ENCODE measurements at places on chromosomes 3 and 15.

- no peak for DNase-seq
Measured at GRCh38 chr15:33131552-33132232, 62.8 kb downstream of the FMN1 start.

DNA sequence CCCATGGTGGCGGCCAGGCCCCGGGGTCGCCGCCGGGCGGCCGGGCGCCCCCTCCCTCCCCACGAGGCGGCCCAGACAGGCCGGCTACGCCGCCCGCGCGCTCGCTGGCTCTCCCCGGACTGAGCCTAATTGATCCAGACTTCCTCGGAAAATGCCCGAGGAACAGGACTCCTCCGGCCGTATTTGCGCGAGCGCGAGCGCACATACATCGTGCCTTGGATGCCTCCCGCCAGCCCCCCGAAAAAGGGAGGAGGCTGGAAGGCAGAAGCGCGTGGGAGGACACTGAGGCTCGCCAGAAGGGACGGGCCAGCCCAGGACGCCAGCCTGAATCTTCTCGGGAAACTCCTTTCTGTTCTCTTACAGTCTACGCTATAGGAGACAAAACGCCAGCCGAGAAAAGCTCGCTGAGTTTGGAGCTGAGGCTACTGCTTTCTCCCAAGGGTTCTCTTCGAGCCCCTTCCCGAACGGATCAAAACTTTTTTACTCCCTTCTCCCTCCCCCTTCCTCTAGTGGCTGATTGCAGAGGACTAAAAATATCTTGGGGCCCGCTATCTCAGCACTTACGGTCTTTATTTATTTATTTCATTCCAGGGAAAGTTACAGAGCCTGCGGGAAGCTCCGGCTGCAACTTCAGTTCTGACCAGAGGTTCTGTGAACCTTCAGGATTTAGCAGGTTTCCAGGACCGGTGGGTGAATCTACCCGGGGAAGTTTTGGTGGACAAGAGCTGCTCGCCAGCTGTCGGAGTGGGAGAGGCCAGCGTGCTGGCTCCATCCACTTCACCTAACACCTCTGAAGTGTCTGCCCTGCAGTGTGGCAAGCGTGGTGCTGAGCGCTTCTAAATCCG is at the start of gene PDZRN3:
TSS of gene PDZRN3 (minus strand) at position 121 of the 845 bp plus-strand sequence.
- DNase-seq: no peak

DNA sequence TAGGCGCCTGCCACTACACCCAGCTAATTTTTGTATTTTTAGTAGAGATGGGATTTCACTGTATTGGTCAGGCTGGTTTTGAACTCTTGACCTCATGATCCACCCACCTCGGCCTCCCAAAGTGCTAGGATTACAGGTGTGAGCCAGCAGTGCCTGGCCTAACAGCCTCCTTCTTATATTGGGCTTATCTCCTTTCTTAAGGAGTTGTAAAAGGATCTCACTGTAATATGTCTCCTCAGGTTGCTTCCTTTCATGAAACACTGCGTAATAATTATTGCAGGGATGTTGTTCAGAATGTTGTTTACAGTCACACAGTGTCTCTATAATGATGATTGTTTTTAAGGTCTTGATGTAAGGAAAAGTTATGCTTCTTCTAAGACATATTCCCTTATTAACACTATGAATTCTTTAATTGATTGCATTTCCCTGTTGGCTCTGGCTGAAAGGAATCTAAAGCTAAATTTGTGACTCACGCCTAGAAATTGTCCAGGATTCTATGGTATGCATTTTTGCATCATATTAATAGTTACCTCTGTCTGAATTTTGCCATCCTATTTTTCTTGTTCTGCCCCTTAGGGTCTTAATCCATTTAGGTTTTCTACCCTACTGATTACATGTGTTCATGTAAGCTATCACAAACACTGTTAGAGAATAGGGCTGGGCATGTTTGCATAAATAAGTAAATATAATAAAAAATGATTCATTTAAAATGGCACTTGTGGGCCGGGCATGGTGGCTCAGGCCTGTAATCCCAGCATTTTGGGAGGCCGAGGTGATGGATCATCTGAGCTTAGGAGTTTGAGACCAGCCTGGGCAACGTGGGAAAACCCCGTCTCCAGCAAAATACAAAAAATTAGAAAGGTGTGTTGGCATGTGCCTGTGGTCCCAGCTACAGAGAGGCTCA is 24.5 kb upstream of the RNF111 start:
- DNase-seq: no peak

DNA sequence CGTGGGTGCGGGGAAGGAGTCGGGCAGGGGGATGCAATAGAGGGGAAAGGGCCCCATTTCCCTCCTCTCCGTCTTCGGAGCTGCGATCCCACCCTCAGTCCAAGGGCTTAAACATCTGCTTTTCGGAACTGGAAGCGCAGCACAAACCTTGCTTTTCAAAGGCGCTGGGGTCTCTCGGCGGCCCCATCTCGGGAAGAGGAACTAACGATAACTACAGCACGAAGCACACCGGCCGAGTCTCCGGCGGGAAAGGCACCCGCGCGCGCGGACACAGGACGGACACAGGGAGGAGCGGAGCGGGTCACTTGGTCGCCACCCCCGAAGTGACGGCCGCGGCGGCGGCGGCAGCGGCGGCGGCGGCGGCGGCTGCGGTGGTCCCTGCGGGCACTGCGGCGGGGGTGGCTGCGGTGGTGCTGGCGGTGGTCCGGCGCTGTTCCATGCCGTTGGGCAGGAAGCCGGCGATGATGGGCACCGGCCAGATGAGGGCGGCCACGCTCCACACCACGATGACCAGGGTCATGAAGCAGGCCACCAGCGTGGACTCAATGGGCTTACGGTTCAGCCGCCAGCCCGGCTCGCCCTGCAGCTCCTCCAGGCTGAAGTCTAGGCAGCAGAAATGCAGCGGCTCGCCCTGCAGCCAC is 1.1 kb downstream of the TMEM158 start:
- DNase-seq: no peak

- no peak for DNase-seq
Measured at GRCh38 chr15:91238644-91239425, 138.8 kb downstream of the SV2B start.

GRCh38 chr15:98651036-98651481 is 2.7 kb downstream of the IGF1R start:
- DNase-seq: no peak

GRCh38 chr3:186340204-186340603 is 21.8 kb downstream of the DGKG start:
- DNase-seq: no peak

DNA sequence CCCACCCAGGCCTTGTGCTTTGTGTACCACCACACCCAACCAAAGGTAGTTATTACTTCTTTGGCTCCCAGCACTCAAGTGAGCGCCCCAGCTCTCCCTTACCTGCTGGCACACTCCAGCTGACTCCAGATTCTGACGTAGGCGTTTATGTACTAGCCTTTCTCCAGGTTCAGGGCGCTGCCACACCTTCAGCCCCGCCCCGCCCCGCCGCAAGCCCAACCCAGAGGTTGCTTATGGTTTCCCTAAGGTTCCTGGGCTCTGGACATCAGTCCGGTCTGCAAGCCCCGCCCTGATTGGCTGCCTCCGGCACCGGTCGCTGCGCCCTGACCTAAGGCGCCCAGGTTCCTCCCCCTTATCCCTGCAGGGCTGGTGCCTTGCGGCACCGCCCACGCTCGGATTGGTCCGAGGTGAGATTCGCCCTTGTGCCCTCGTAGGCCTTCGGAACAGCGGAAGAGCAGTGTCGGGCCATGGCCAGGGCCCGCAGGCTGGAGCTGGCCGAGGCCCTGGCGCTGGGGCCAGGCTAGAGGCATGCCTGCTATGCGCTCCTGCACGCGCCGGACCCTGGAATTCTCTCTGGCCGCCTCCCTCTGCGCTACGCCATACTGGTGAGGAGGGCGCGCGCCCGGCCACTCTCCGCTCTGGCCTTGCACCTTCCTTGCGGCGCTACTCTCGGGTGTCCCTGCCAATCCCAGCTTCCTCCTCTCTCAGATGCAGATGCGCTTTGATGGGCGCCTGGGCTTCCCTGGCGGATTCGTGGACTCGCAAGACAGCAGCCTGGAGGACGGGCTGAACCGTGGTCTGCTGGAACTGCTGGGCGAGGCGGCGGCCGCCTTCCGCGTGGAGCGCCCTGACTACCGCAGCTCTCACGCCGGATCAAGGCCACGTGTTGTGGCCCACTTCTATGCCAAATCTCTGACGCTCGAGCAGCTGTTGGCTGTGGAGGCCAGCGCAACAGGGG is 19.8 kb upstream of the NUDT16 start:
- DNase-seq: no peak

GRCh38 chr15:101528108-101528916 is 38.8 kb upstream of the PCSK6 start:
- no peak for DNase-seq

DNA sequence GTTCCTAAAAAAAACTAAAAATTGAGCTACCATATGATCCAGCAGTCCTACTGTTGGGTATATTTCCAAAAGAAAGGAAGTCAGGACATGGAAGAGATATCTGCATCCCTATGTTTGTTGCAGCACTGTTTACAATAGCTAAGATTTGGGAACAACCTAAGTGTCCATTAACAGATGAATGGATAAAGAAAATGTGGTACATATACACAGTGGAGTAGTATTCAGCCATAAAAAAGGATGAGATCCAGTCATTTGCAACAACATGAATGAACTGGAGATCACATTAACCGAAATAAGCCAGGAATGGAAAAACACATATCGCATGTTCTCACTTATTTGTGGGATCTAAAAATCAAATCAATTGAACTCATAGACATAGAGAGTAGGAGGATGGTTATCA is 29.5 kb downstream of the LRRC49 start:
- no peak for DNase-seq

DNA sequence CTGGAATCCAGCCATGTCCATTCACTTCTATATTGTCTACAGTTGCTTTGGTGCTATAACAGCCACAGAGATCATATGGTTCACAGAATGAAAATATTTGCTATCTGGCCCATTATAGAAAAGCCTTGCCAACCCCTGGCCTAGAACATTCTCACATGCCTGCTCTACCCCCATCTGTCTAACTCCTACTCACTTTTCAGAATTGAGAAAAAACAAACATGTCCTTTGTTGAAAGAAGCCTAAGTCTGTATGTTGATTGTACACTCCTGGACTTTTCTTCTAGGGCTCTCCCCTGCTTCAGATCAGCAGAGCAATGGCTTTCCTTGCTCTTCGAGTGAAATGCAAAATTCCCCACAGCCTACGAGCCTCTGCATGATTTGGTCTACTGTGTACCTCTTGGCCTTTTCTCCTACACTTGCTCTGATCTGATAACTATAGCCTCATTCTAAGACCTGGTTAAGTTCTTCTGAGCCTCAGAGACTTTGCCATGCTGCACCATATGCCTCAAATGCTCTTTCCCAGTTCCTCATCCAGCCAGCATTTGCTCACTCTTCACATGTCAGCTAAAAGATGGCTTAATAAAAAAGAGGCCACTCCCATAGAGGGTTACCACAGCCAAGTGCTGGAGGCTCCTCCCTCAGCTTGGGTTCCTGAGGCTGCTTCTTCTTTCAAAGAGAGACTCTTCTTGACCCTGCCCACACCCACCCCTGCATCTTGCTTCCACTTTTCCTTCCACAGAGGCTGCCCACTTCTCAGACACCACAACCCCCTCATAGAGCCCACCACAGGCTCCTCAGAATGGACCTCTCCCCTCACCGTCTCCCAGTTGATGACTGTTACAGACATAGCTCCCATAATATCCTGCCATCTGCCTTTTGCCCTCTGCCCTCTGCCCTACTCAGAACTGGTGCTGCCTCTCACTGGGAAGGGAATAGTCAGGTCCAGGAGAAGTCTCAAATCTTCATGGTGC is 22.9 kb upstream of the DCLK3 start:
- DNase-seq: no peak

GRCh38 chr3:112767177-112767576 is 79.5 kb downstream of the CD200R1L start:
- DNase-seq: no peak

DNA sequence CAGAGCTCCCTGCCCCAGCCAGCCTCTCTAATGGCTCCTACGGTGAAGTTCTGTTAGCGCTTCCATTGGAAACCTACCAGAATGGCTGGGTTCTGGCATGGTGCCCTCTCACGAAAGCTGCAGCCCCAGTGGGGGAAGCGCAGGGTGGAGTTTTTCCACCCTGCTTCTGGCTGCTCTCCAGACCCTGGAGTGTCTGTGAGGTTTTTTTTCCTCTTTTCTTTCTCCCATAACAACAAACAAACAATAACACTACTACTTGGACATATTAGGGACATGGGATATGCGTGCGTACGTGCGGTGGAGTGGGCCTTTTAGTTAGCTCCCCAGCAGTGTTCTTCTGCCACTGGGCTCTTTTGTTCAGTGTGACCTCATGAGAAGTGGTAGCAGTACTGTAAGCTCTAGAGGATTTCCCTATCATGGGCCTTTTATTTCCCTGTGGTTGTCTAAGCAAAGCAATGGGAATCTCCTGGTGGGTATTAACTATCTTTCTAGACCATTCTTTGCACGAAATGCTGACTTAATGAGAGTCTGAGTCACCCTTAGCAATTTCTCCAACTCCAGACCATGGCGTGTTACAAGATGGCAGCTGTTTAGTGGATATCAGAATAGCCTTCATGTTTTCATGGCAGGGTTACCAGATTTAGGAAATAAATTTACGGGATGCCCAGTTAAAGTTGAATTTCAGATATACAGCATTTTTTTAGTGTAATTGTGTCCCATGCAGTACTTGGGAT is 161.9 kb downstream of the FNDC3B start:
- DNase-seq: no peak

- no peak for DNase-seq
Measured at GRCh38 chr15:38084289-38084688, 149.8 kb downstream of the TMCO5A start.

- DNase-seq: no peak
Measured at GRCh38 chr15:35624881-35625280, 78.9 kb upstream of the DPH6 start.

DNA sequence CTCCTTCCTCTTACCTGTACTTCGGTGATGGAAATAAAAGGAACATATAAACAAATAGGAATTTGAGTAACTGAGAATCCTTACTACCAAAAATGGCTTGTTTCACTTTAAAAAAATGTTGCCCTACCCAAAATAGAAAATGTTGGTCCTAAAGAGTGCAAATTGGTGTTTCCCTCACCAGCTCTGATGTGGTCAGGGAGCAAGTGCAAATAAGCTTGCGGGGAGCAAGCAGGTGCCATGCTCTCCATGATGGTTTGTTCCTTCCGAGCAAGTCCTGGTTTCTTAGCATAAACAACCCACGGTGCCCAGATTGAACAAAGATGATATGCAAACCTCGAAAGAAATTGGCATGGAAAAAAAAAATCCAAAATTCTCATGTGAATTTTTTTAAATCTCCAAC is 68.8 kb downstream of the PGPEP1L start:
- no peak for DNase-seq

DNA sequence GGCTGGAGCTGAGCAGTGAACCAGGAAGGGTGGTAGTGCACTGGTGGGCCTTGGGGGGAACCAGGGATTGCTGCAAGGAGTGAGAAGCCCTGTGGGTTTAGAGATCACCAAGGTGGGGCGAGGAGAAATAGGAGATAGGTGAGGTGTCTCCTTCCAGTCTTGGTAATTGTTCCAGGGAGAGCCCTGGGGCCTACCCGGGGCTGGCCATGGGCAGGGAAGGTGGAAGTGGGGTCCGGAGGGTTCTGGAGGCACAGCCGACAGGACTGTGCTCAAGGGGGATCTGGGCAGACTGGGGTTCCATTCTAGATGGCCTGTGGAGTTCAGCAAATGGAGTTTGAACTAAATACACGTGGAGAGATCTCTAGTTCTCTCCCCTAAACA is 4.5 kb downstream of the CHST13 start:
- no peak for DNase-seq

All from stimulated activated CD8-positive, alpha-beta memory T cell treated with anti-CD3 and anti-CD28 coated beads, Interleukin-4, amount 100 ng/mL, for 1 hour (primary cell).